ENCODE measurements at places on chromosomes 5 and 9. TPM values are rescaled to one million over a fixed set of nuclear protein-coding genes. Genes with fewer than 3 reads are reported as not detected.
A peak's percentile ranks its signal among the peaks of the same experiment; 100 is the strongest.

DNA sequence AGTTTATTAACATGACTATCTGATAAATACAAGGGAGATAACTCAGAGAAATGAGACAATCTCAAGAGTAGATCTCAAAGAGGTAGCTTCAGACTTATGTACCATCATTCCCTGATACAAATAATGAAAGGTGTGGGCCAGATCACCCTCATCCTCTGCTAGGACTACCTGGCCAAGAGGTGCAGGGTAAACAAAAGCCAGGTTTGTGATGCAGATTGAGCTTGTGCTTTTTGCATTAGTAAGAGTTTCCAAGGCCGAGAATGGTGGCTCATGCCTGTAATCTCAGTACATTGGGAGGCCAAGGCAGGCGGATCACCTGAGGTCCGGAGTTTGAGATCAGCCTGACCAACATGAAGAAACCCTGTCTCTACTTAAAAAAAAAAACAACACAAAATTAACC is 8.9 kb upstream of the SPIN1 start:
- no peak overlapping the region for H3K27ac ChIP-seq
- no peak overlapping the region for H3K4me3 ChIP-seq
- H3K27me3 ChIP-seq, result no peaks in the 10 kb centered on the region
- H3K36me3 ChIP-seq, result no peaks in the 10 kb centered on the region
- H3K4me1 ChIP-seq, result no peaks in the 10 kb centered on the region

Gene GABRA6
- not detected for total RNA-seq

DNA sequence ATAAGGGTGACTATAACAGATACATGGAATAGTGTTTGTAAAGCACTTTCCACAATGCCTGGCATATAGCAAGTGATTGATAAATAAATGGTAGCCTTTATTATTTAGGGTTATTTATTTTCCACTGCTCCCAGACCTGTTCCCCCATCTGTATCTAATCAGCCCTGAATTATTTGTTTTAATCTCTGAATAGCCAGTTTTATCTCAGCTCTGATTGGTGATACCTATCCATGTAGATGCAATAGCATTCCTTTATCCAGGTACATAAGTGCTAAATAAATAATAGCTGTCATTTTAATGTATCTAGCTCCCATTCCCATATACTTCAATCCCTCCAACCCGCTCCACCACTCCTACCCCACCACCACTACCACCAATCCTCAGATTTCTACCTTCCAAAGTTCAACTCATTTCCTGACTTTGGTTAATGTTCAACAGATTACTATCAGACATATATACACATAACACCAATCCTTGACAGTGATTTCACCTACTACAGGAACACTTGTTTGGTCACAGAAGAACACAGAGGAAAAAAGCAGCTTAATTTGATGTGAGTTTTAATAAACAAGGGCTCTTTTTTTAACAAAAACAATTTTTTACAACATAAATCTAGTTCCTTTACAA is 14.0 kb downstream of the PRKAA1 start:
- H3K4me1 ChIP-seq, result peaks cover 53% of the 10 kb centered on the region
- no peak overlapping the region for H3K27ac ChIP-seq
- no peak for DNase-seq
- H3K36me3 ChIP-seq, result peaks cover 8% of the 10 kb centered on the region
- H3K4me3 ChIP-seq, result no peak overlapping the region

DNA sequence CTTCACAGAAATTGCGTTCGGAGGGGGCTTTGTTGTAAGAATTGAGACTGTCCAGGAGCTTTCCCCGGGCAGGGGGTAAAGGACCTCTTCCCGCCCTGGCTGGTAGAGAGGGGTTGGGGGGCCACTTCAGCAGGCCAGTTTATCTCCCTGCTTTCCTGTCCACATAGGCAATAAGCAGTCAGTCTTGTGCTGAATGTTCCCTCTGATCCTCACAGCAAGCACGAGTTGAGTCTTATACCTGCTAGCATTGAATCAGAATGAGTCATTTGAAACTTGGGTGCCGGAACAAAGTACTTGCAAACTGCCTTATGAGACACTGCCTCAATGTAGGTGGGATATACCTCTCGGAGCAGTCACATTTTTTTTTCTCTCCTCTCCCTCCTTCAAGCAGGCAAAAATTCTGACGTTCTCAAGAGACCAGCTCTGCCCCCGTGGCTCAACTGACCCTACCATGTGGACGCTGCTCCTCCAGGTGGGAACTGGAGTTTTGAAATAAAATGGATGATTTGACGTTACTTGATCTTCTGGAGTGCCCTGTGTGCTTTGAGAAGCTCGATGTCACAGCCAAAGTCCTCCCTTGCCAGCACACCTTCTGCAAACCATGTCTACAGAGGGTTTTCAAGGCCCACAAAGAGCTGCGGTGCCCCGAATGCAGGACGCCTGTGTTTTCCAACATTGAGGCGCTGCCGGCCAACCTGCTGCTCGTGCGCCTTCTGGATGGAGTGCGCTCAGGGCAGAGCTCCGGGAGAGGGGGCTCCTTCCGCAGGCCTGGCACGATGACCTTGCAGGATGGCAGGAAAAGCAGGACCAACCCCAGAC is 1.3 kb downstream of the SH3RF2 start:
- no peaks in the 10 kb centered on the region for H3K36me3 ChIP-seq
- no peak for DNase-seq
- H3K4me3 ChIP-seq, result peak overlapping the region; percentile 65
- peak overlapping the region; percentile 54 for H3K27ac ChIP-seq
- H3K27me3 ChIP-seq, result peaks cover 10% of the 10 kb centered on the region
- peaks cover 44% of the 10 kb centered on the region for H3K4me1 ChIP-seq

- H3K27me3 ChIP-seq, result no peaks in the 10 kb centered on the region
- peak overlapping the region; percentile 25 for H3K27ac ChIP-seq
- no peak overlapping the region for H3K4me3 ChIP-seq
- peaks cover 39% of the 10 kb centered on the region for H3K4me1 ChIP-seq
- no peak for DNase-seq
Measured at GRCh38 chr9:2610985-2611384, 10.6 kb upstream of the VLDLR start.
